ENCODE measurements at places on chromosomes 11 and 22.
A peak's percentile ranks its signal among the peaks of the same experiment; 100 is the strongest.

DNA sequence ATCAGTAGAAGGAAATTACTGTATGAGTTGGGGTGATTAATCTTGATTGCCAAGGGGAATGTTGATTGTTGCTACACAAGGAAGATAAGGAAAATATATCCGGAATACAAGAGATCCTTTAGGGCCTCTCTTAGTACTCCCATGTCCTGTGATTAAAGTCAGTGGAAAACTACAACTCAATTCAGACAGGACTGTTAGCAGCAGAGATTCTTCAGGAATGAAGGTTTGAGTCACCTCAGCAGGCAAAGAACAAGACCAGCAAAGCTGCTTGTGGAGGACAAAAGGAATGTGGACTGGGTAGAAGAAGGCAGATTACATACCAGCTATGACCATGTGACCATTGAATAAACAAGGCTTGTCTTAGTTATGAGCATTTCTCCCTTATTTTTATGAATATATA, 478.2 kb downstream of the BUD13 start:
- peak overlapping the region; percentile 74 for H3K27ac ChIP-seq
- H3K36me3 ChIP-seq = no peaks in the 10 kb centered on the region
- H3K4me1 ChIP-seq = peaks cover 11% of the 10 kb centered on the region
- H3K27me3 ChIP-seq = no peaks in the 10 kb centered on the region
- peak; percentile 74 for DNase-seq

- no peak overlapping the region for H3K27ac ChIP-seq
- peaks cover 13% of the 10 kb centered on the region for H3K36me3 ChIP-seq
- DNase-seq = no peak
- peaks cover 14% of the 10 kb centered on the region for H3K4me1 ChIP-seq
- no peak overlapping the region for H3K4me3 ChIP-seq
Measured at GRCh38 chr11:68383976-68384501, 71.6 kb downstream of the LRP5 start.

DNA sequence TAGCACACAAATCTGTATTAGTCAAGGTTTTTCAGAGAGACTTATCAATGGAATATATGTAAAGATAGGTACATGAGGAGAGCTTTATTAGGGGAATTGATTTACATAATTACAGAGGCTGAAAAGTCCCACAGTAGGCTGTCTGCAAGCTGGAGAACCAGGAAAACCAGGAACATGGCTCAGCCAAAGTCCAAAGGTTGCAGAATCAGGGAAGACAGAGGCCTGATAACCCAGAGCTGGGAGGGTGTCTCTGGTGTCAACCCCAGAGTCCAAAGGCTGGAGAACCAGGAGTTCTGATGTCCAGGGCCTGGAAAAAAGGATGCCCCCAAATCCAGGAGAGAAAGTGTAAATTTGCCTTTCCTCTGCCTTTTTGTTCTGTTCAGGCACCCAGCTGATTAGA, 16.3 kb upstream of the OR5F1 start:
- no peak for DNase-seq
- no peak overlapping the region for H3K4me3 ChIP-seq
- H3K4me1 ChIP-seq = no peaks in the 10 kb centered on the region
- H3K36me3 ChIP-seq = no peaks in the 10 kb centered on the region
- H3K27ac ChIP-seq = no peak overlapping the region
- H3K27me3 ChIP-seq = no peaks in the 10 kb centered on the region

DNA sequence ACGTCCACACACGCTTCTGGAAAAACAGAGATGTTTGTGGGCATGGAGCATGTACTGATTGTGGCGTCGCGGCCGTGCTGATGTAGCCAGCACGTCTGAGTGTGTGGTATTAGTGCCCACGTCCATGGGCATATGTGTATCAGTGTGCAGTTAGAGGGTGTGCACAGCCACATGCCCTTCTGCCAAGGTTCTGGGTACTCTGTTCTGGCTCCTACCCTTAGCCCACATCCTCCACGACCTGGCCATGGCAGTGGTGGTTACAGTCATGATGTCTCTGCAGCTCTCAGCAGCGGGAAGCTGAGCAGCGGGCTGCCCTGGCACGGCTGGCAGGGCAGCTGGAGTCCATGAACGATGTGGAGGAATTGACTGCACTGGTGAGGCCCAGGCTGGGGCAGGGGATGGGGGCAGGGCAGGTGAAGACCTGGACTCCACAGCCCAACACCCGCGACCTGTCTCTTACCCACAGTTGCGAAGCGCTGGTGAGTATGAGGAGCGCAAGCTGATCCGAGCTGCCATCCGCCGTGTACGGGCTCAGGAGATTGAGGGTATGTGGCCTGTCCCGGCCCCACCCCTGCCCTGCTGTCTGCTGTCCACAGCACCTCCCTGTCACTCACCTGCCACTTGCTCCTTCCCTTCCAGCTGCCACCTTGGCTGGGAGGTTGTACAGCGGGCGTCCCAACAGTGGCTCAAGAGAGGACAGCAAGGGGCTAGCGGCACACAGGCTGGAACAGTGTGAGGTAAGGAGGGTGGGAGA, 7.3 kb downstream of the SMTN start:
- H3K36me3 ChIP-seq = peaks cover 74% of the 10 kb centered on the region
- H3K27me3 ChIP-seq = no peaks in the 10 kb centered on the region
- no peak for DNase-seq
- H3K4me3 ChIP-seq = no peak overlapping the region
- peaks cover 8% of the 10 kb centered on the region for H3K4me1 ChIP-seq
- no peak overlapping the region for H3K27ac ChIP-seq

- no peak overlapping the region for H3K27ac ChIP-seq
- H3K36me3 ChIP-seq = no peaks in the 10 kb centered on the region
- no peak overlapping the region for H3K4me3 ChIP-seq
- H3K27me3 ChIP-seq = no peaks in the 10 kb centered on the region
- DNase-seq = no peak
Measured at GRCh38 chr22:48161298-48161697, 1398.8 kb downstream of the TBC1D22A start.

- DNase-seq = no peak
- no peaks in the 10 kb centered on the region for H3K27me3 ChIP-seq
- no peak overlapping the region for H3K27ac ChIP-seq
- peaks cover 1% of the 10 kb centered on the region for H3K4me1 ChIP-seq
Measured at GRCh38 chr11:130516554-130517505, 68.4 kb downstream of the ADAMTS15 start.

DNA sequence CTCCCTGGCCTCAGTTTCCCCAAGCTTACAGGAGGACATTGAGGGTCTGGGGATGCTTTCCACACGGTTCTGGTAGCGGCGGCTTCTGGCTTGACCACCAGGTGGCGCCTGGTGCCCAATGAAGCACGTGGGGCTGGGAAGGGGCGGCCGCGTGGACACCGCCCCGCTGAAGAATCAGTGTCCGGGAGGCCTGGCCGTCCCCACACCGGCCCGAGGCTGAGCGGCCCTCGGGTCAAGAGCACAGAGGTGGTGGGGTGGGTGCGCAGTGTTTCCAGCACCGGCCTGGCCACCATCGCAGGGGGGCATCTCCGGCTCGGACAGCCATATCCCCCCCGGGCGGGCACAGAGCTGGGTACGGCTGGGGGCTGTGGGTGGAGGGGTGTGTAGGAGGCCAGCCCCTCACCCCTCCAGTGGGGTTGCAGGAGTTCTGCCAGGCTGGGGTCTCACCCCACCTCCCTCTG, 27.8 kb upstream of the PPARA start:
- H3K27me3 ChIP-seq = no peaks in the 10 kb centered on the region
- H3K36me3 ChIP-seq = no peaks in the 10 kb centered on the region
- H3K4me3 ChIP-seq = no peak overlapping the region
- peaks cover 3% of the 10 kb centered on the region for H3K4me1 ChIP-seq
- peak; percentile 60 for DNase-seq

DNA sequence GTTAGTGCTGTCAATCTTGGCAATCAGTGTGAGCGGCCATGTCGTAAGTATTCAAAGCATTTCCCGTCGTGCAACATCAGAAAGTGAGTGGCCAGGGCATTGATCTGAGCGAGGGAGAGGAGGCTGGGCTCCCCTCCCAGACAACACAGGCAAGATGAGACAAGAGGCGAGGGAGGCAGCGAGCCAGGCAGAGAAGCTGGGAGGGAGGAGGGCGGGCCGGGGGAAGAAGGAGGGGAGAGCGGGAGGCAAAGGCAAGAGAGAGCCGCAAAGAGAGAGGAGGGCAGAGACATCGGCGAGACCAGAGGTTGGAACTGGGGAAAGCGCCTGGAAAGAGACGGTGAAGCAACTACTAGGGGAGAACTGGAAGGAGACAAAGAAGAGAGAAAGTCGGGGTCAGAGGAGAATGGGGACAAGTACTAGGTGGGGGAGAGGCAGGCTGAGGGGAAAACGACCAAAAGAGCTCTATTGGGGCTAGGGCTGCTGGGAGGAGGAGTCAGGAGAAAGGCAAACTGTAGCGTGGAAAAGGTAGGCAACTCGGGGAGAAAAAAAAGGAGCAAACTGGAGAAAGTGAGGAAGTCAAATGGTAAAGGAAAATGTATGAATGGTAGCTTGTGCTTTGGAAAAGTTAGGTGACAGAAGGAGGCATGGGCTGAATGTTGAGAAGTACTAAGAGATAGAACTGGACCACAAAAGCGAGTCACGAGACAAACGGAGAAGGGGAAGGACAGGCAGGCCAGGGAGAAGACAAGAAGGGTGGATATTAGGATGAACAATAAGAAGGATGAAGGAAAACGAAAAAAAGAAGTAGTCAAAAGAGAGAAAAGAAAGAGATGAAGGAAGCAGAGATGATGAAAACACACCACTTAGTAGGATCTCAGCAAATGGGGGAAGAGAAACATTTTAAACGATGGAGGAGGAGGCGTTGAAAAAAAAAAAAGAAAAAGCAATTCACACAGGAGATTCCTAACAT, 130.5 kb upstream of the C11orf58 start:
- peaks cover 14% of the 10 kb centered on the region for H3K4me1 ChIP-seq
- H3K27me3 ChIP-seq = peaks cover 76% of the 10 kb centered on the region
- no peak overlapping the region for H3K27ac ChIP-seq
- DNase-seq = no peak
- H3K36me3 ChIP-seq = no peaks in the 10 kb centered on the region

DNA sequence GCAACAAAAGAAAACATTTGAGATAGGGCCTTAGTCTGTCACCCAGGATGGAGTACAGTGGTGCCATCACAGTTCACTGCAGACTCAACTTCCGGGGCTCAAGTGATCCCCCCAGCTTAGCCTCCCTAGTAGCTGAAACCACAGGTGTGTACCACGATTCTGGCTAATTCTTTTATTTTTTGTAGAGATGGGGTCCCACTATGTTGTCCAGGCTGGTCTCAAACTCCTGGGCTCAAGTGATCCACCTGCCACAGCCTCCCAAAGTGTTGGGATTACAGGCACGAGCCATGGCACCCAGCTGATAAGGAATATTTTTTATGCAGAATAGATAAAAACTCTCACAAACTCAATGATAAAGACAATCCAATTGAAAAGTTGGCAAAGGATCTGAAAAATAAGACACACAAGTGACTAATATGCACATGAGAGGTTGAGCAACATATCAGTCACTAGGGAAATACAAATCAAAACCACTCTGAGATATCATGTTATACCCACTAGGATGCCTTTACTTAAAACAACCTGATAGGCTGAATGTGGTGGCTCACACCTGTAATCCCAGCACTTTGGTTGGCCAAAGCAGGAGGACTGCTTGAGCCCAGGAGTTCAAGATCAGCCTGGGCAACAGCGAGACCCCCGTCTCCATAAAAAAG, 33.9 kb upstream of the CLTCL1 start:
- H3K27me3 ChIP-seq = no peaks in the 10 kb centered on the region
- no peak overlapping the region for H3K4me3 ChIP-seq
- no peaks in the 10 kb centered on the region for H3K4me1 ChIP-seq
- no peak for DNase-seq
- H3K36me3 ChIP-seq = peaks cover 19% of the 10 kb centered on the region
- no peak overlapping the region for H3K27ac ChIP-seq

DNA sequence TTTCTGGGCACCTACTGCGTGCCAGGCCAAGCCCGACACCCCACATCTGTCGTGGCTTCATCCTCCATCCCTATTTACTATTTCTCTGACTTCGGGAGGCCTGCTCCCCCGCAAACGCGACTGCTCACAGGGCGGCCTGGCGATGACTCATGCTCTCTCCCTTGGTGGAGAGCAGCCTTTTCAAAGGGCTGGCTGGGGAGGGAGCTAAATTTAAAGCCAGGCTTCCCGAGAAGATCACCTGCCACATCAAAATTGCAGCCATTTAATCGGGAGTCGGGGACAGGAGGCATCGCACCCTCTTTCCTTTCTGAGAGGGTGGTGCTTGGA, 24.9 kb upstream of the SHISAL1 start:
- DNase-seq = no peak
- H3K4me3 ChIP-seq = no peak overlapping the region
- peaks cover 6% of the 10 kb centered on the region for H3K27me3 ChIP-seq
- H3K4me1 ChIP-seq = peaks cover 10% of the 10 kb centered on the region
- H3K27ac ChIP-seq = no peak overlapping the region

GRCh38 chr11:7486098-7486780, 933 bp downstream of the OLFML1 start:
- H3K27ac ChIP-seq = no peak overlapping the region
- no peaks in the 10 kb centered on the region for H3K27me3 ChIP-seq
- peaks cover 15% of the 10 kb centered on the region for H3K4me1 ChIP-seq
- H3K36me3 ChIP-seq = no peaks in the 10 kb centered on the region
- H3K4me3 ChIP-seq = no peak overlapping the region
- DNase-seq = no peak

DNA sequence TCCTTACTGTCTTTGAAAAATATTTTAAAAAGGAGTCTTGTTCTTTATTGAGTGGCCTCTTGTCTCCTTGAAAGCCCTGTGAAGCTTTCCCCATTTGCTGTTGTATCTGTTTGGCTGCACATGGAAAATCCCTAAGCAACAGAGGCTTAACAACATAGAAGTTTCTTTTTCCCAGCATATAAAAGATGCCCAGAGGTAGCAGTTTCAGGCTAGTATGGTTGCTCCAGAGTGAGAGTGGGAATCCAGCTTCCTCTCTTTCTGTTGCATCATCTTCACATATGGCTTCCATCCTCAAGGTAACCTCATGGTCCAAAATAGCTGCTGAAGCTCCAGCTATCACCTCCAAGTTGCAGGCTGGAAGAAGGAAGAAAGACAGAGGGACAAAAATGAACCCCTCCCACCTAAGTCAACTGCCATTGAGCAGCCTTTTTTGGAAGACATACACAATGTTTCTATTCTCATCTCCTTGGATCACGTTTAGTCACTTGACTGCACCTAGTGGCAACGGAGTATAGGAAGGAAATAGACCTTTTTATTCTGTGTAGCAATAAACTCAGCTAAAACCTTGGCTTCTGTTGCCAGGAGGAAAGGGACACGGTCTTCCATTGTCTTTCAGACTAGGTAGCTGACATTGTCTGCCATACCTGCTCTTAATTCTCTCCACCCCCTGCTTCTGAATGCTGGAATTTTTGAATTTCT, 5.3 kb downstream of the CSF2RB start:
- no peak for DNase-seq
- H3K27me3 ChIP-seq = no peaks in the 10 kb centered on the region
- no peaks in the 10 kb centered on the region for H3K36me3 ChIP-seq
- H3K4me1 ChIP-seq = peaks cover 19% of the 10 kb centered on the region
- H3K27ac ChIP-seq = no peak overlapping the region
- no peak overlapping the region for H3K4me3 ChIP-seq

DNA sequence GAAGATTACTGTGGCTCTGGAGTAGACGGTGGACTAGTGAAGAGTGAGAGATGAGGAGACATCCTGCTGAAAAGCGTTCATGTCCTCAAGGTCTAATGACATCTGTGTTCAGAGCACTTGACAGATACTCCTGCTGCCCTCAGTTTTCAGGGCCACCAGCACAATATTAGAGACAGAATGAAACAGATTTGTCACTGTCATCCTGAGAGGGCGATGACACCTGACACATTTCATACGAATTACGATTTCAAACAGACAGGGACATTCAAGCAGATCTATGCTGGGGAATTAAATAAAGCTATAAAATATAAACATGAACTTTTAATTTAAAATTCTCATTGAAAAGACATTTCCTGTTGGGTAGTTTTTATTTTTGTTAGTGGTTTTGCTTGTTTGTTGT, 29.1 kb downstream of the SVIP start:
- no peaks in the 10 kb centered on the region for H3K27me3 ChIP-seq
- DNase-seq = no peak
- no peaks in the 10 kb centered on the region for H3K36me3 ChIP-seq
- no peak overlapping the region for H3K27ac ChIP-seq
- H3K4me3 ChIP-seq = no peak overlapping the region
- H3K4me1 ChIP-seq = no peaks in the 10 kb centered on the region

Measured in trophoblast cell (in vitro differentiated cells and primary cell).